CD4-positive, alpha-beta T cell treated with Interleukin-1 beta for 1 hour (primary cell): ENCODE measurements at places on chromosomes 11 and 22.

DNA sequence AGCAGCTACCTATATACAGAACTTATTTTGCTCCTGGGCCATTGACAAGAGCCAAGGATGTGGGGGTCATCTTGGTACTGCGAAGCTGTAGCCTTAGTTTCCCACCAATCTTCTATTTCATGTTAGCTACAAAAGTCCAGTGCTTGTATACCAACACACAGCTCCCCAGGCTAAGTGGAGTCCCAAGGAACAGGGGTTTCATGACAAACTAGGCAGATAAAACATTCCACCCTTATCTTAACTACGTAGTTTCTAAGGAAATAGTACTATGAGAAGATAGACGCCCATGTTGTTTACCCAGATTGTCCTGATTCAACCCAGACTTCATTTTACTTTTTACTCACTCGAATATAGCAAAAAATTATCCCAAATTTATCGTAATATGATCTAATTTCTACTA is 218.5 kb downstream of the DYNC2H1 start:
- no peak for DNase-seq

GRCh38 chr11:66739983-66740382 is 11.0 kb upstream of the SPTBN2 start:
- DNase-seq = no peak

DNA sequence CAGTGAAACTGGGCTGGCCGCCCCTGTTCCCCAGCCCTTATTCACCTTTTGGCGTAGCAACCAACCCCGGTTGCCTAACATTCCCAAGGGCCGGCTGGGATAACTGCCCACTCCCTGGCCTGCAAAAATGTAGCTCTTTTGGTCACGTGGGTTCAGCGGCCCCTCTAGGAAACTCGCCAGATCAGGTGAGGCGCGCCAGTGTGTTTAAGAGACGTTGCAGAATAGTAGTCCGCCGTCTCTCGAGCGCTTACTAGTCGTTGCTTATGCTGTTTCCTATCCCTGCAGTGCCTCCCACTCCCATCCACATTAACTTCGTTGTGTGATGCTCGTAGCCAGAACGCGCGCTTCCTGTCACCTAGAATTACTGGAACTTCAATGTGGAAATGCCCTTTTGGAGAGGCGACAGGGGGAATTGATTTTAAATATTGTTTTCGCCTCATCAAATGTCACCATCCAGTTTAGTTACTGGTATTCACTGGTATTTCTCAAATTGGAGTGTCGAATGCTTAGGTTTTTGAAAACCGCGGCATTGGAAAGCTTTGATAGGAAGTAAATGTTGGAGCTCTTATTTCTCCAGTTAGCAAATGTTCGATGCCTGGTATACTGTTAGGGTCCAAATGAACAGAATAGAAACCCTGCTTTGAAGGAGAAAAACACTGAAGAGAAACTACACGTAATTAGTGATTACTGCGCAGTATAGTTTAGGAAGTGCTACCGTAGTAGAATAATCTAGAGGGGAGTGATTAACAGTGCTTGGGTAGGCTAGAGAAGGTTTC is 823 bp downstream of the CEP57 start:
- DNase-seq = peak; percentile 49

DNA sequence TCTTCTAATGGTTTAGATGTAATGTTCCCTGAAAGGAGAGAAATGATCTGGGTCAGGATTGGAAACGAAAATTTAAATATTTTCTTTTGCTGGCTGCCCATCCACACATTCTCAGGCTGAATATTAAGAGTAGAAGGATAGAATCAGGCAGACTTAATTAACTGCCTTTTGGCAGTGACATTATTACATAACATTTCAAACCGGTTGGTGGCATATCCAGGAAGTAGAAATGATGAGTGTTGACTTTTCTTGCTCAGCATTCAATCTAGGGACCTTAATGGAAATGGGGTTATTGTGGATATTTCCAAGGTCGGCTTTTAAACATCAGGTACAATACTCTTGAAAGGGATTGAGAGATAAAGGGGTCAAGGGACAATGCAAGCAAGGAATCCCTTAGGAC is 677.4 kb upstream of the ARHGAP42 start:
- DNase-seq = no peak

- no peak for DNase-seq
Observed at GRCh38 chr11:108027057-108027456, 18.4 kb downstream of the CUL5 start.

DNA sequence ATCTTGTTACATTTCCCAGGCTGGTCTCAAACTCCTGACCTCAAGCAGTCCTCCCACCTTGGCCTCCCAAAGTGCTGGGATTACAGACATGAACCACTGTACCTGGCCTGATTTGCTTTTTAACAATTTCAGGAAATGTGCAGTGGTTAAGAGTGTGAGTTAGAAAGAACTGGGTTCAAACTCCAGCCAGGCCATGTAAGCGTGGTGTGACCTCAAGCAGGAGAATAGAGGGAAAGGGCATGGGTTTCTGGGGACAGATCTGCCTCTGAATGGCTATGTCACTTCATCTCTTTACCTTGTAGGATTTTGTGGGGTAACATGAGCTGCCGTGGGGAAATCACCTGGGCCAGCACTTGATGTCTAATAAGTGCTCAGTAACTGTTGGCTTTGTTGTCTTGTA is 9.3 kb downstream of the SNRPD3 start:
- no peak for DNase-seq

DNA sequence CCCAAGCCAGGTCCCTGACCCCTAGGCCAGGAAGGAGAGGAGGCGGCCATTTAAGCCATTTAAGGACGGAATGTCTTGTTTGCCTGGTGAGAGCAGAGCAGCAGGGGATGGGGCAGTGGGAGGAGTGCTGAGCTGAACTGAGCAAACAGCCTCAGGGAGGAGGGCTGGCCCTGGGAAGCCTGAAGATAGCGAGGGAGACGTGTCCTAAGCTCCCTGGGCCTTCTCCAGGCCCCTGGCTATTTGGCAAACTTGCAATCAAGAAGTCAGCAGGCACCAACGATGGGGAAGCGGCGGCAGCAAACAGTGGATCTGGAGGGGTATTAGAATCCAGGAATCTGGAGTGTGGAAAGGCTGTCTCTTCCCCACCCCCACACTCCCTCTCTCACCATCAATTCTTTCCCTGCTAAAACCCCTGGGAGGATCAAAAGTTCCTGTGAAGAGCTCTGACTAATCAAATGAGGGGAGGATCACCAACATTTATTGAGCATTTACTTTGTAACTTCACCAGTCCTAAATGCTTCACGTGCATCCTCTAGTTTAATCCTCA is 8.8 kb downstream of the BCL9L start:
- no peak for DNase-seq

GRCh38 chr11:104390651-104391050 is 226.7 kb upstream of the PDGFD start:
- no peak for DNase-seq

- no peak for DNase-seq
Observed at GRCh38 chr11:119369132-119369925, 12.2 kb downstream of the USP2 start.

- peak; percentile 68 for DNase-seq
Observed at GRCh38 chr11:123429913-123430720, at the start of gene GRAMD1B. Gene GRAMD1B (plus strand): TSS chr11:123430269. CDS start chr11:123430793, 524 bp downstream.

DNA sequence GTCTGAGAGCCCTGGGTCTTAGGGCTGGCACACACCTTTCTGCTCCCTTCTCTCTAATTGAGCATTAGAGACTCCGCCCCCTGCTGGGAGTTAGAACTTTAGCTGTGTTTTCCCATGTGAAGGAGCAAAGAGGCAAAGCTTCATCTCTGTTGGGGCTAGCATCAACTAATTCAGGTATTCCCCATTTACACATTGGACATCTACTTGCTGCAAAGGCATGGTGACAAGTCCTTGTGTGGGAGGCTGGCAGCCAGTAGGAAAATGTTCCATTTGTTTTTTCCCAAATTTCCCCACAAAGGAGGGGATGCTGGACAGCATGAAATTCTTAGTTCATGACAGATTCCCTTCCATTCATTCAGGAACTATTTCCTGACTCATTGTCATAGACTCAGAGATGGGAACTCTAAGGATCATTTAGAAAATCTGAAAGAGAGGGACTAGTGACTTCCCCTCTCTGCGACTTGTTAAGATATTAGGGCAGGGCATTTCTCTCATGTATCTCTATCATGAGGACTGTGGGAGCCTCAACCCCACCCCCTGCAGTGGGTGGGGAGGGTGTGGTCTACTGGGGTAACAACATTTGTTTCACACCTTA is 3.6 kb downstream of the CD44 start:
- peak; percentile 62 for DNase-seq

DNA sequence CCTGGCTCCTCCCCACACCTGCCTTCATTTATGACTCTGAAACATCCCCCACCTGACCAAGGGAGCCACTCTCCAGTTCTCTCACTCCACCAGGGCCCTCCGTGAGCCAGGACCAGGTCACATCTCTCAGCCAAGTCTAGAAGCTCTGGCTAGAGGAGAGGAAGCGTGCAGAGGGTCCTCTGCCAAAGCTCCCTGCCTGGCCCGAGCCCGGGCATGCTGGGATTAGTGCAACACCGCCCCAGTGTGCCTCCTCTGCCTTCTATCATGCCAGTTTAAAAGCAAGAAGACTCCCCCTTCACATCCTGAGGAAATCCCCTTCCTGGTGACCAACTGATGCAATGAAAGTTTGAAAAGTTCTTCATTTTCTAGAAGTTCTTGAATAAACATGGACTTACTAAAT is 23.5 kb downstream of the TP53AIP1 start:
- no peak for DNase-seq

GRCh38 chr11:118071416-118072030 is 5.4 kb upstream of the TMPRSS4 start:
- DNase-seq = no peak

- no peak for DNase-seq
Observed at GRCh38 chr22:20738394-20739089, 35.4 kb upstream of the SERPIND1 start.

- no peak for DNase-seq
Observed at GRCh38 chr11:30197869-30198268, 32.9 kb upstream of the FSHB start.

GRCh38 chr11:70028147-70028855 is 49.8 kb upstream of the ANO1 start:
- DNase-seq = no peak

DNA sequence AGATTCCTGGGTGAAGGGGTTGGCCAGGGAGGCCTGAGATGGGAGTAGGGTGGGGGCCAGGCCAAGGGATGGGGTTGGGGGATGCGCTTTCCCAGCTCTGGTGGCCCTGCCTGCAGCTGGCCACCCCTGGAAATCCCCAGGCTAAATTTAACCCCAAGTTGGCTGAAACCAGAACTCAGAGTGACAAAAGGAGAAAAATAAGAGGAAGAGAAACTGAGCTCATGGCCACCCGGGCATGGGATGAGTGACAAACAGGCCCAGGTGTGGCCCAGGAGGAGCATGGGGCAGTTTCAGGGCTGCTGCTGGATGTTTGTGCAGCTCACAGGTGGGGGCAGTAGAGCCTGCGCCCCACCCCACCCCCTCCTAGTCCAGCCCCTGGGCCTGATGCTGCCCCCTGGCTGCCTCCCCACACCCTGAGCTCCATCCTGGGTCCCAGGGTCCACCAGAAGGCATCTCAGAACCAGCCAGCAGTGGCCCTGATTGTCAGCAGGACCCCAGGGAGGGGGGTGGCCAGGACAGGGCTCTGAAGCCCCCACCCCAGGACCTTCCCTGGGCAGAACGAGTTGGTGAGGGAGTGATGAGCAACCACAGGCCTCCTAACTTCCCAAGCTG is 48.0 kb downstream of the IGLL5 start:
- peak; percentile 18 for DNase-seq

- DNase-seq = no peak
Observed at GRCh38 chr22:49616356-49617231, 211.1 kb downstream of the BRD1 start.

GRCh38 chr11:78371221-78371891 is 46.3 kb downstream of the GAB2 start:
- DNase-seq = no peak

- peak; percentile 29 for DNase-seq
Observed at GRCh38 chr22:46070803-46071450, 79.4 kb upstream of the PPARA start.

- DNase-seq = no peak
Observed at GRCh38 chr11:66854231-66854661, 2.6 kb upstream of the LRFN4 start.

- no peak for DNase-seq
Observed at GRCh38 chr11:24496736-24497725, at the start of gene LUZP2. Gene LUZP2 (plus strand): TSS chr11:24497053.

DNA sequence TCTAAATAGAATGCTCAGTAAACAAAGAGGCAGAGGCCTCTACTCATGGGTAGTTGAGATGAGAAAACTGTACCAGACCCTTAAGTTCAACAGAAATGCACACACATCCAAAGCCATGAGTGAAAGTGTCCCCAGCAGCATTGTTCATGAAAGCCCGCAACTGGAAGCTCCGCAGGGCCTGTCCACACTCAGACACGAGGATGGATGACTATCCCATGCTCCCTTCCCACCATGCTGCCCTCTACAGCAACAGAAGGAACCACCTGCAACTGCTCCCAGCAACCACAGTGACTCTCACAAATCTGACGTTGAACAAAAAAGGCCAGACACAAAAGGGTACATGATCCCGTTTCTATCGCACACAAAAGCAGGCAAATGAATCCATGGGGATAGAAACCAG is 76.9 kb upstream of the ANO1 start:
- DNase-seq = no peak

GRCh38 chr11:8584082-8584481 is 9.9 kb downstream of the STK33 start:
- DNase-seq = no peak

DNA sequence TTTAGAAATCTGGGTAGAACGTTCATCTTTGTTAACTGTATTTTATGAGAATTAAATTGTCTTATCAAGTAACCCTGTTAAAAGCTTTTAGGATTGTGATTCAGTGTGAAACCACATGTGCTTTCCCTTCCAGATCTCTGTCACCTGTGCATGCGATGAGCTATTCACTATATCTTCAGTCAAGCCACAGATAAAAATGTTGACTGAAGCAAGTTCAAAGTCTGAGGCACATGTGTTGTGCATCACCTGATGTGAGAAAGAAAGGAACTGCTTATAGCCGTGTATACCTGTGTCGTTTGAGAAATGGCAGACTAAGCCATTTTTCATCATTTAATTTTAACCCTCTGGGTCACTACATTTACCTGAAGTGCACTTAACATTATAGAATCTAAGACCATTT is 1088.9 kb upstream of the TENM4 start:
- DNase-seq = no peak

DNA sequence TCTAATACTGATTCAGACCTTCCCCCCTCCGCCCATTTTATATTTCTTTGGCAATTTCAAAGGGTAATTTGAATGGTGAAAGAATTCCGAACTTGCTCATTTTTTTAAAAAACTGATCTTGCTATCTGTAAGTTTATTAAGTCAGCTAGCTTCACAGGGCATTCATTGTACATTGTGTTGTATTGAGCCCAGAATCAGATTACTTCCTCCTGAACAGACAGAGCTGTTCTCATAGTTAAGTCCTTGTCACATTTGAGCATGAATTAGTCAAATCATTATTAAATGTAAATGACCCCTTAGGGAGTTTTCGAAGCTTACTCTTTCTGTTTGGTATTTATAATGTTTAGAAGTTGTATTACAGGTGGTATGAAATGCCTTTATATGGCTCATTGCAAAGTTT is 34.4 kb downstream of the CYP2R1 start:
- DNase-seq = no peak

DNA sequence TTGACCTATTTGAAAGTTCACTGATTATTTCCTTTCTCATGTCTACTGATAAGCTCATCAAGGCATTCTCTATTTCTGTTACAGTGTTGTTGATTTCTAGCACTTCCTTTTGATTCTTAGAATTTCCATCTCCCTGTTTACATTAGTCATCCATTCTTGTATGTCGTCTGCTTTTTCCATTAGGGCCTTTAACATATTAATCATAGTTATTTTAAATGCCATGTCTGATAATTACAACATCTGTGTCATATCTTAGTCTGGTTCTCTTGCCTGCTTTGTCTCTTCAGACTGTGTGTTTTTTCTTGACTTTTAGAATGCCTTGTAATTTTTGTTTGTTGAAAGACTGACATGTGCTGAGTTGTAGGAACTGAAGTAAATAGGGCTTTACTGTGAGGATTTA is 602.1 kb downstream of the SOX6 start:
- DNase-seq = no peak
